ENCODE measurements at places on chromosomes 1 and 21.

DNA sequence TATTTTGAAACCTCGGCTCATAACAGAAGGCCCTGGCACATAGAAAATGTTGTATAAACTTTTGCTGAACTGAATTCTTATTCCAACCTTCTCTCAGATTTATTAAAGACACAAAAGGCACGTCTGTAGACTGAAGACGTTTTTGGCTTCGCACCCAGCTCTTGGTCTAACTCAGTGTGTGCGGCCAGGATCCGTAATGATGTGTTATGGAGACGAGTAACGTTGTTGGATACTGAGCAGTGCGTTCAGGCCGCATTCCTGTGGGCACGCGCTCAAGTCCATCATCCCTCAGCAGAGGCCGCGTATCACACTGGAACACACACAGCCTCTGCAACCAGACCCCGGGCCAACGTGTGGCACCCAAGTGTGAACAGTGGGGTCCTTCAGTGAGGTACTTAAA, 154.8 kb upstream of the RAB4A start:
- DNase-seq, result no peak

DNA sequence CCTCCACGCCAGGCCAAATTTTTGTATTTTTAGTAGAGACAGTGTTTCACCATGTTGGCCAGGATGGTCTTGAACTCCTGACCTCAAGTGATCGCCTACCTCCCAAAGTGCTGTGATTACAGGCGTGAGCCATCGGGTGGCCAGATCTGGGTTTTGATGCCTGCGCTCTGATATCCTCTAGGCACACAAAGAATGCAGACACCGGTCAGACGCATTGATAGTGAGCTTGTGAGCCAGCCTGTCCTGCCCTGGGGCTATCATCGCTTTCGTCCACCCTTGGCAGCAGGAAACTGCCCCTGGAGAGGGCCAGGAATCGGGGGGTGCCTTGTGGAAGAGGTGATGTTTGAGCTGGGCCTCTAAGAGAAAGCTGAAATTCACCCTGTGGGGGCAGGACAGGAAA, 4.0 kb downstream of the FBLIM1 start:
- no peak for DNase-seq

- no peak for DNase-seq
Observed at GRCh38 chr21:45529785-45530422, 12.3 kb downstream of the SLC19A1 start.

DNA sequence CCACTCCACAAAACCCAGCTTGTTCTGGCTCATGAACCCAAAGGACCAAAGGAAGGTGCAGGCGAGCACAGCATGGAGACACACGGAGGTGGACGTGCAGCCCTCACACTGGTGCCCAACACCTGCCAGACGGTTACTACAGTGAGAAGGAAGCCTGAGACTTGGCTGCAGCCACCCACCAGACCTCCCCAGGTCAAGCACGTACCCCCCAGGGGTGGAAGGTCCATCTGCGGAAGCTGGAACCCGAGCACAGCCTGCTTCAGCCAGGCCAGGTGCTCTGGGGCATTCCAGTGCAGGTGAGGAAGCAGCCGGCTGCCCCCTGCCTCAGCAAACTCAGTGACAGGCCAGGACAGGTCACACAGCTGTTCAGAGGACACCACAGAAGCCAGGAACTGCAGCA, 16.0 kb upstream of the LSS start:
- DNase-seq, result no peak

DNA sequence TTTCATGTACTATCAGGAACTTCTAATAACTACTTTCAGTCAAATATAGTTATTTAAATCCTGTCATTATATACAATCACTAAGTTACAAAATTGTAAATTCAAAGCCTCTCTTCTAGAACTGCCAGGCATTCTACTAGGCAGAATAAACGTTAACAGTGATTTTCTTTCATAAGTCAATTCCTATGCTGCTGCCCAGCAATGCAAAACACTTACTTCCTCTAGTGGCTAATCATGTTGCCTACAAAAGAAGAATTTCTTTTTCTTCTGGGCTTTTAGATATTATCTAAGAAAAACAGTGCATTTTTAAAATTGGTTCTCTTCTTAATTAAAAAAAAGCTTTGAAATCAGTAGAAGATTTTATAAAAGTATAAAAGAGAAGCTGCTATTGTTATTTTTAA, 509.8 kb upstream of the ADAMTS5 start:
- peak; percentile 43 for DNase-seq
